ENCODE measurements at places on chromosomes 11 and 22.
A peak's percentile ranks its signal among the peaks of the same experiment; 100 is the strongest.

GRCh38 chr11:29051935-29052334, 943.7 kb downstream of the METTL15 start:
- DNase-seq, result no peak

- DNase-seq, result no peak
Observed at GRCh38 chr22:30523646-30524489, 18.4 kb upstream of the SEC14L4 start.

- peak; percentile 70 for DNase-seq
Observed at GRCh38 chr11:57641011-57641807, 8.5 kb downstream of the YPEL4 start.

DNA sequence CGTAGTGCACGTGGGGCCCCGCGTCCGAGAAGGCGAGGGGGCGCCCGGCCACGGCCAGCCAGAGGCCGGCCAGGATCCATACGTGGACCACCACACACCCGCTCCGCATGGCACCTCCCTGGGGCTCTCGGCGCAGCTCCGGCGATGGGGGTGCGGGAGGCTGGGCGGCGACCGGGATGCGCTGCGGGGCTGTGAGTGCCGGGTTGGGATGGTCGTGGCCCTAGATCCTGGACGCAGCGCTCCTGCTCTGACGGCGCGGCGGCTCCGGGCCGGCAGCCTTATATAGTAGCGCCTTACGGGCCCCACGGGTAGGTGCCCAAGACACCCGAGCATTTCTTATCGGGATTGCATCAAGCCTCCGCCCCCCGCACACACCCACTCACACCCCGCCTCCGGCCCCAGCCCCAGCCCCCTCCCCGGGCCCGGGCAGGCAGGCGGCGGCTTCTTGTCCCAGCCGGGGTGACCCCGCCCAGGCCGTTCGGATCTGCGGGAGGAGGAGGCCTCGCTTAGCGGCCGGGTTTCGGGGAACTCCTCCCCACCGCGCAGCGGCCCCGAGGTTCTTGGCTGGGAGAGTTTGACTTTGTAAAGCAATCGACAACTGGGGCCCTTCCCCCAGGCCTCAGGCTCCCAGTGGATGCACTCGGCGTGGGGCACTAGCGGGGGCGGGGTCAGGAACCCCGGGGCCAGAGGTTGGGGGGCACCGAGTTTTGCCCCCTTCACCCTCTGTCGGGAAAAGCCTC, at the start of gene FGF19:
FGF19 (minus strand) TSS at position 255 of the 740 bp plus-strand sequence; CDS start at position 109, 146 bp downstream.
- peak; percentile 78 for DNase-seq

DNA sequence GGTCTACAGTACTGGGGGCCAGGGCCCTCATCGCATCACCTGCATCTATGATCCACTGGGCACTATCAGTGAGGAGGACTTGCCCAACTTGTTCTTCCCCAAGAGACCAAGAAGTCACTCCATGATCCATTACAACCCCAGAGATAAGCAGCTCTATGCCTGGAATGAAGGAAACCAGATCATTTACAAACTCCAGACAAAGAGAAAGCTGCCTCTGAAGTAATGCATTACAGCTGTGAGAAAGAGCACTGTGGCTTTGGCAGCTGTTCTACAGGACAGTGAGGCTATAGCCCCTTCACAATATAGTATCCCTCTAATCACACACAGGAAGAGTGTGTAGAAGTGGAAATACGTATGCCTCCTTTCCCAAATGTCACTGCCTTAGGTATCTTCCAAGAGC, 3.8 kb upstream of the PPFIBP2 start:
- no peak for DNase-seq

DNA sequence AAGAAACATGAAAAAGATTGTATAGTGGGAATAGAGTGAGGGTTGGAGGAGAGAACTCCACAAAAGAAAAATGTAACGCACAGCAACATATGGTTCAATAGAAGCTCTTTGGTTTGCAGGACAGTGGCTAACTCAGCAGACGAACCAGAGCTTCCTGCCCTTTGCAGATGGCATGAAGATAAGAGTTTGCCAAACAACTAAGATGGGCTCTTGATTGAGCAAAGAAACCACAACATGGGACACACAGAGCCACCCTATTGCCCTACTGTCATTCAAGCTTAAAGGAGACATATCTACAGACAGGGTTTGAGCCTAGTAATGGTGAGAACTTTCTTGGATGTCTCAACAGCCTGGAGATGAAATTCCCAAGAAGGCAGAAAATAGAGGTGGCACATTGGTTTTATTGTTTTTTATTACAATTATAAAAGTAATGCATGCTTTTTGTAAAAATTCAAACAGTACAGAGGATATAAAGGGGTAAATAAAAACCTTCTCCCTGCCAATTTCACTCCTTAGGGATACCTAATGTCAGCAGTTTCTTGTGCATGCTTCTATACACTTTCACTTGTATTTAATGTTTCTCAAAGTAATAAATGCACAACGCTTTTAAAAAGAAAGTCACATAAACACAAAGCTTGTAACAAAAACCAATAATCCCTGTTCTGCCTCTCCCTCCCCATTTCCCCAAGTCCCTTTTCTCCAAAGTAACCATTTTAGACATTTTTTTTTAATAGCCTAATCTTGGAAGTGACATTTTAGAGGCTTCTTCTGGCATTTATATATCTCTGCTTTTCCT, 63.7 kb downstream of the COPB1 start:
- DNase-seq, result no peak

- DNase-seq, result no peak
Observed at GRCh38 chr11:77386178-77386577, 84.7 kb upstream of the GDPD4 start.

DNA sequence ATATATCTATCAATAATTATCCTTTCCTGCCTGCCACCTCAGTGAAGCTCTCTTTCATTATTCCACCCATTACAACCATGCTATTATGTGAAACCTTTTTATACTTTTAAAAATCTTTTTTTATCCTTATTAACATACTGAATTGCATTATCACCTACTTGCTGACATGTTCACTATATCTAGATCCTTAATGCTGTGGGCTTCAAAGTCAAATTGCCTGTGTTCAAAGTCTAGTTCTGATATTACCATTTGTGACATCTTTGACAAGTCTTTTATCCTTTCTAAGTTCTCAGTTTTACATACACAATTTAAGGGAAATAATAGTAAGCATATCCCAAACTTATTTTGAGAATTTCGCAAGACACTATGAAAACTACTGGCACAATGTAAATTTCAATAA, 2239.4 kb downstream of the LRRC4C start:
- DNase-seq, result no peak

DNA sequence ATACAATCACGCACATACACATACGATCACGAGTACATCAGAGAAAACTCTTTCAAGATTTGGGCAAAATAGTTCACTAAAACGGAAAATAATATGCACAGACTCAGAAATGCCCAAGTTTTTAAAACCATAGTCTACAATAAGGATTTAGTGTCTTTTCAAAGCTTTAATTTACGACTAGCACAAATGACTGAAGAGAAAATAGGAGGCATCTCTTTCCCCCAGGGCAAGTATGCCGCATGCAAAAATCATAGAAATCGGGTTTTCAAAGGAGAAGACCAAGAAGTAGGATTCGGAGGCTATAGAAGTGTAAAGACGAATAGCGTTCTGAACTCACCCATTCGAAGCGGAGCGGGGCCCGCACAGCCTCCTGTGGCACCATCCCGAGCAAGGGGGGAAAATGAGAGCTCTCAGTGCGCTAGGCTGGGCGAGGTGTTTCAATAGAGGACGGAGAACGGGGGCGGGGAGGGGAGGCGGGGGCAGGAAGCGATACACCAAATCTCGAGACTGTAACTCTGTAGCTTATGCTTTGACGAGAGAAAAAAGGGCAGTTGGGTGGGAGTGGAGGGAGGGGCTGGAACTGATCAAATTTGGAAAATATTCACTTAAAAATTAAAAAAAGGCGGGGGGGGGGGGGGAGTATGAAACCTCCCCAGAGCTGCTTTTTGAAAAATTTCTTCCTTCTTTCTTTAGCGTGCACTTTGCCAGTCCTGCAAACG, 15.8 kb downstream of the BLID start:
- peak; percentile 74 for DNase-seq

GRCh38 chr22:42327462-42328129, 57.1 kb upstream of the TCF20 start:
- DNase-seq, result no peak

DNA sequence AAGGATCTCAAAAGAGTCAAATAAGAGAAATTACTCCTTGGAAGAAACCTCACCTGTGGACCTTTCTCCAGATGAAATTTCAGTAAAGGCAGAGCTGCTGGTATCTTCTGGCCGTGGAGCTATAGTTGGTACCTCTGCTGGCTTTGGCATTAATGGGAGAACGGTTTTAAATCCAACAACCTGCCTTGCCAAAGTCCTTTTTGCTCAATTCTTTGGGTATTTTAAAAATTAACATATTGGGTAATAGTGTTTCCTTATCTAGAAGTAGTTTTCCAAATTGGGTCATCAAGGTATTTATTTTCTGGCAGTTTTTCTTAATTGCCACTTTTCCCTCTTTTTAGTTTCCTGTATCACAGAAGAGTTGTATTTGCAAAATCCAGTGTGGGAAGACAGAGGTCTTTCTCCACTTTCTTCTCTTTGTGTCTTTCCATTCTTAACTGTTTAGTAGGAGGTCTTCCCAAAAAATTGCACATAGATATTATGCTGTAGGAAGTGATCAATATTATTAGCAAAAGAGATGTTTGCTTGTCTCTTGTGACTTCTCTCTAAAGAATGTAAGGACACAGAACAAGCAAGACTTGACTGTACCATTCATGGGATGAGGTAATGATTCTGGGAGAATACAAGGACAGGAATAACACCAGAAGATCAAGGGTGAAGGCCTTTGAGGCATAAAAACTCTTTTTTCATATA, at the start of gene SAA4:
SAA4 (minus strand) TSS at position 139 of the 693 bp plus-strand sequence. CDS start 876 bp downstream, outside the sequence.
- DNase-seq, result no peak

Measured in neural progenitor cell (in vitro differentiated cells).